ENCODE measurements at places on chromosomes 16 and 17. TPM values are rescaled to one million over a fixed set of nuclear protein-coding genes. Genes with fewer than 3 reads are reported as not detected.

MILR1 gene
- 13.0 TPM for total RNA-seq

ABCA3 gene
- total RNA-seq: 11.7 TPM

XYLT1 gene
- total RNA-seq: 15.9 TPM

- no peak for DNase-seq
Measured at GRCh38 chr16:77531752-77532151, 96.9 kb upstream of the ADAMTS18 start.

DNA sequence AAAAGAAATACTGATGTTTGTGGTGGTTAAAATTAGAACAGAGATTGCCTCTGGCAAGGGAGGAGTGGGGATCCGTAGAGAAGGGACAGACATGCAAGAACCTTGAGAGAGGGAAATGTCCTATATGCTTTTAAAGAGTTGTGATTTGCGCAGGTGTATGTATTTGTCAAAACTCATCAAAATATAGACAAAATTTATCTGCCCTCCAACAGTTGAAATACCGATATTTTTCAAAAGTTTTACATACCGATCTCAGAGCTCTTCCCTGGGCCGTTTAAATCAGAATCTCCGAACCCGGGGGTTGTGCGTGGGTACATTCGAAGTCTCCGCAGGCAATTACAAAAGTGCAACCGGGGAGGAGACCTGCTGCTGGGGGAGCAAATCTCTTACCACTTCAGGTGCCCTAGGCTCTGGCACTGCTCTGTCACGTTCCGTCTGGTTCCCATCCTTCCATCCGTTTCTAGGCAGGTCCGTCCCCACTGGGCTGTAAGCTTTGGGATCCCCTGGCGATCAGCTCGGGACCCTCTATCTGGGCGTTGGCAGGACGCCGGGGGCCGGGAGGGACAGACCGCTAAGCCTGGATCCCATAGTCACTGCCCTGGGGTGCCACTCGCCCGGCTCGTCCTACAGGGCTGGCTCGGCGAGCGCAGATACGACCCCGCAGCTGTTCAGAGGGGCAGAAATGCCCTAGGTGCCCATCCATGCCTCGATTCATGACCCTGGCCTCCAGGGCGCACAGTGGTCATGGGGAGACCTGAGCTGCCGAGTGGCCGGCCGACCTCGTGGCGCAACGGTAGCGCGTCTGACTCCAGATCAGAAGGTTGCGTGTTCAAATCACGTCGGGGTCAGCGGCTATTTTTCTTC, 4.2 kb downstream of the BORCS6 start:
- DNase-seq: peak; percentile 91

DNA sequence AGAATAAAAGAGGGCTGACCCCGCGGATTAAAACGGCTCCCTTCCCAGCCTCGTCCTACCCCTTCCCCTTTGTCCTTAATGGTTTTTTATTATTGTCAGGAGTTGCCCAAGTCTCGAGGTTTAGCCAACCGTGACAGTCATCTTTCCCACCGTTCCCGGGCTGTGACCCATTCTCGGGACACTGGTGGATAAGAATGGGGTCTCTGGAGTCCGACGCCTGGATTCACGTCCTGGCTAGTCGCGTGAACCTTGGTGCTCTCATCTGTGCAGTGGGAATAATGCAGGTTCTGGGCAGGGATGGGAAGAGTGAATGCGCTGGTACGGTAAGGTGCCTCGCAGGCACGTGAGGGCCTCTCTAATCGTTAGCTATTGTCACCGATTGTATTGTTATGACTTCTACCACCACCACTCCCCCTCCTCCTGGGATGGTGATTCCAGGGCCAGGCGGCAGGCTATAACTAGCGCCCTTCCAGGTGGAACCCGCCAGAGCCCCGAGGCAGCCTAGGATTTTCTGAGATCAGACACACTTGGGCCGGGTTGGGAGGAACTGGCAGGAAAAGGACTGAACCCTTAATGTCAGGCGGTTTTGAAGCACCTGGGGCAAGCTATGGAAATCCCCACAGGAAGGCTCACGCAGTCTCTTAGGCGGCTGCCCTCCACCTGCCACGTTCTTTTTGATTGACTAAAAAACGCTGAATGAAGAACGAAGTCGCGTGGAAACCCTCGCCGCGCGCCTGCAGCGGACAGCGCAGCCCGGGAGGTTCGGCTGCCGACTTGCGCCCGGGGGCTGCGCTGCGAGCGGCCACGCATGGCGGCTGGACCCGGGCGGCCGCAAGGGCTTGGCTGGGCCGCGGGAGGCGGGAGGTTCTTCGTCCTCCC, 2.7 kb downstream of the HS3ST3B1 start:
- no peak for DNase-seq

DNA sequence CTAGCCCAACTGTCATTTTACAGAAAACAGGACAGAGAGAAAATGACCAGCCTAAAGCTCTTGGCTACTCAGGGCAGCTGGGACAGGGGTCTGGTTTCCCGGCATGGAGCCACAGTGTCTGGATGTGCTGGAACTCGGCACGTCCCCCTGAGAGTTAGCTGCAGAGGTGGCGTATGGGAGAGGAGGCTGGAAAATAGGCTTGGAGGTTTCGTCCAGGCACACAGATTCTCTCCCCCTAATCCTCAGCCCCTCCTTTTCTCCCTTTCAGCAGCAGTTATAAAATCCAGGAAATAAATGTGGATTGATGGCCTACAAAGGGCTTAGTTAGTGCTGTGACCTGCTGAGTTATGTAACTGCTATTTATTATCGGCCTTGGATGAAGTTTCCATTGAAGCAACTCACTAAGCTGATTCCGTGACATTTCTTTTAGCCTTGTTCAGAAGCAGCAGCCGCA, 89.5 kb upstream of the TOB1 start:
- no peak for DNase-seq

- DNase-seq: no peak
Measured at GRCh38 chr17:59387351-59388068, 56.1 kb downstream of the YPEL2 start.
